Pons (tissue), 1 donor: ENCODE measurements at places on chromosomes 2 and 18.

DNA sequence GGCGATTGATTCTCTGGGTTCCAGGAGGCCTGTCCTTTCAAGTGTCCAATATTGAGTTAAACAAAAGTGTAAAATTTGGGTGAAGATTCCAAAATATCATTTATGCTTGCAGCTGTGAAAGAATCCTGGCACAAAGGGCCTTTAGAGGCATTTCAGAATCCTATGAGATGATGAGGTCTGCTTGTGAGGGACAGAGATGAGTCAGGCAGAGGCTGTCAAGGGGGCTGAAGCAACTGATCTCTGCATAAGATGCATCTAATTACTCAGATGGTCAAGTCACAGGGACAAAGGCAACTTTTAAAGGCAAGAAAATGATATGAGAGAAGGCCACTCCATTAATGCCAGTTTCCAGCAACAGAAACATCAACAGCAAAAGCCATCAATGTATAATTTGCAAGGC is 78.8 kb downstream of the FHOD3 start:
- DNase-seq: no peak

- DNase-seq: no peak
These were observed 54.4 kb downstream of the TNS1 start for GRCh38 chr2:217948351-217948791.

- no peak for DNase-seq
These were observed 28.6 kb upstream of the MEX3C start for GRCh38 chr18:51226068-51226467.

- DNase-seq: peak; percentile 7
These were observed 1256.2 kb upstream of the CRIM1 start for GRCh38 chr2:35099342-35099741.
